ENCODE measurements at places on chromosomes 2 and 18. TPM values are rescaled to one million over a fixed set of nuclear protein-coding genes. Genes with fewer than 3 reads are reported as not detected.

- DNase-seq = no peak
Observed at GRCh38 chr2:134537702-134538101, 181.1 kb downstream of the TMEM163 start.

DNA sequence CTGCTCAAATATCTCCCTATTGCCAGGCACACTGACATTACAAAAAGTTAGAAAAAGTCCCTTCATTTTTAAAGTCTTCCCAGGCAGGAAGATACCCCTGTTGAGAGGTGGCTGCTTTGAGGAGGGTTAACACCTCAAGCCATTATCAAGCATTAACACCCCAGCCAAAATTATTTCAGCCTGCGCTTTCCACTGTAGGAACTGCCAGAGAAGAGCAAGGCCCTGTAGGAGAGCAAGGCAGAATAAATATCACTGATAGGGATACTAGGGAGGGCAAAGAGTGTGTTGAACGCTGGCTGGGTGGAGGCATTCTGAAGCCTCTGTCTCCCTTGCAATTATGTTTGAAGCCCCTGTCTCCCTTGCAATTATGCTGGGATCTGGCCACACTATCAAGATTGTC, 1020.7 kb upstream of the CELF4 start:
- no peak for DNase-seq

- no peak for DNase-seq
Observed at GRCh38 chr2:88564402-88564801, 62.9 kb downstream of the EIF2AK3 start.

- no peak for DNase-seq
Observed at GRCh38 chr2:37561615-37562569, 109.5 kb downstream of the CDC42EP3 start.

GRCh38 chr2:137493261-137493660, 471.0 kb upstream of the HNMT start:
- DNase-seq = no peak

DNA sequence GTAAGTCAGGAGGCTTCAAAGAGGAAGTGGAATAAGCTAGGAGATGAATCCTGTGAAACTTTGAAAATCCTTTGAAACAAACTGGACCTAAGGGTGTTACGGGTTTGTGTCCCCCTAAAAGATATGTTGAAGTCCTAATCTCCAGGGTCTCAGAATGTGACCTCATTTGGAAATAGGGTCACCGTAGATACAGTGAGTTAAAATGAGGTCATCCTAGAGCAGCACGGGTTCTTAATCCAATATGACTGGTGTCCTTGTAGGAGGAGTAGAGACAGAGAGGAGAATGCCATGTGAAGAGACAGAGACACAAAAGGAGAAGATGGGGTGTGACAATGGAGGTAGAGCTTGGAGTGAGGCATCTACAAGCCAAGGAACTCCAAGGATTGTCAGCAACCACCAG, 26.9 kb upstream of the NEB start:
- DNase-seq = no peak

- no peak for DNase-seq
Observed at GRCh38 chr2:68764041-68764805, 29.6 kb downstream of the ARHGAP25 start.

GRCh38 chr2:43790147-43790546, 16.3 kb downstream of the DYNC2LI1 start:
- no peak for DNase-seq

DNA sequence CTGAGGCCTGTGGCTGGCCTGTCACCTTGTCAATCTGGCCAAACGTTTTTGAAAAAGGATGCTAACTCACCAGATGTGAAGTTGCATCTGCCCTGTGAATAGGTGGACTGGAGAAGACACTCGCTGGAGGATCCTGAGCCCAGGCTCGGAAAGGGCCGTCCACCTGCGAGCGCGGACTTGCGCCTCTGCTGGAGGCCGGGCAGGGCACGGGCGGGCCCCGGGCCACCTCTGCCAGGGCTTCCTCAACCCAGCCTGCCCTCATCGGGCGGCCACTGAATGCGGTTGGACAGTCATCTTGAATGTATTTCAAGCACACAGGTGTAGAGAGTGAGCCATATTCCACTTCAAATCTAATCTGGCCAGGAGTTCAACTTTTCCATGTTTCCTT, 83.9 kb downstream of the FAM210A start:
- no peak for DNase-seq

DNA sequence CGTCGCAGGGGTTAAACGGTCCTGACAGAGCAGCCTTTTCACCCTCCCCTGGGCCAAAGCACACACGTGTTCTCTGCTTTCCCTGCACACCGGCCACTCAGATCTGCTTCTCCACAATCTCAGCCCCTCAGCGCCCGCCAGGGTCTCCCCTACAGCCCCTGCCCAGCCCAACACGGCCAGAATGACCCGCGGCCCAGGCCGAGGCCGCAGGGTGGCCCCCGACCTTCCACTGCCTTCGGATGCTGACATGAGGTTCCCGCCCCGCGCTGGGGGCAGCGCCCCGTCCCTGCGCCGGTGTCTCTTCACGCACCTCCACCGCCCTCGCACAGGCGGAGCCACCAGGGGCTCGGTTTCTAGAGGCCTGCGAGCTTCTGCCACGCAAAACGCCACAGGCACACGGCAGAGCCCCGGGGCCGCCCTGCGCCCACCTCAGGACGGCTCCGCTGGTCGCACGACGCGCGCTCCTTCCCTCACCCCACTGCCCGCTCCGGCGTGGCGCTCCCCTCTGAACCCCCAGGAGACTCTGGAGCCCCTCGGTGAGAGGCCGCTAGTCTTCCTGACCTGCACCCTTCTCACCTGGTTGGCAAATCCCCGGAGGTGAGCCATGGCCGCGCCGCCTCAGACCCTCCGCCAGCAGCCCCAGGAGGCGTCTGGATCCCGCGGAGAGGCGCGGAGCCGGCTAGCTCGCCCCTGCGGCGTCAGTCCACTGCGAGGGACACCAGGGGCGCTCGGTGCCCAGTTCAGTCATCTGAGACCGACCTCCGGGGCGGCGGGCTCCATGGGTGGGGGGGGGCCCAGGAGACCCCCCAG, 749 bp downstream of the STK25 start:
- no peak for DNase-seq

DOCK10 gene
- polyA plus RNA-seq = 10.6 TPM

SMYD1 gene
- not detected for polyA plus RNA-seq

SPR gene
- polyA plus RNA-seq = 10.5 TPM

CCDC141 gene
- polyA plus RNA-seq = 0.35 TPM

VWA3B gene
- polyA plus RNA-seq = 0.25 TPM

PRKRA gene
- 87.3 TPM for polyA plus RNA-seq
